ENCODE measurements at places on chromosomes 5 and 9.

DNA sequence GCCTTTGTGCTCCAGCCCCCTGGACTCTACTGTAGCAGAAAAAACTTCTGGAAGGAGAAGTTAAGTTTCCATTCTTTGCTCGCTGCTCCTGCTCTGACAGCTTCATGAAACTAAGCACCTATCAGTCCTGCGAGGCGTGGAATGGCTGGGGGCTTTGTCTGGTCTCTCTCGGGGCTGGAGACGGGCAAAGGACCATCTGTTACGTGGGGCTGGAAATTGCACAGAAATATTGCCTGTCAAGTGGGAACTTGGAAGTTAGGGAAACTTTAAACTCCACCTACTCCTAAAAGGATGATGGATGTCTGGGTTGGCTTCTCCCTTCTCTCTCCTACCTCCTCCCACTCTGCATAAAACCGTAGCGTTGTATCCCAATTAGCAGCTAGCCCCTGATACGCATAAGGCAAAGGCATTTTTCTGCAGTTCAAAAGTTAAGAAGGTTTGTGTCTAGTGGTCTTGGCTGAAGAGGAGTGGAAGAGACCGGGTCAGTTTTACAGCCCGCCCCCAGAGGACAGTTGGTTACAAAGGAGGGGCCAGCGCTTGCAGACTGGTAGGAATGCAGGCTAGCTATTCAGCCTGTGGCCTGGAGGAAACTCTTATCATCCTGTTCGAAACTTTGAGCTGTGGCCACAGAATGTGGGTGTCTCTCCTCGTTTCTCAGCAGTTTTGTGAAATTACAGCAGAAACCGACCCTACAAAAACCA lies 1.3 kb downstream of the FBXL7 start:
- DNase-seq: peak; percentile 22

DNA sequence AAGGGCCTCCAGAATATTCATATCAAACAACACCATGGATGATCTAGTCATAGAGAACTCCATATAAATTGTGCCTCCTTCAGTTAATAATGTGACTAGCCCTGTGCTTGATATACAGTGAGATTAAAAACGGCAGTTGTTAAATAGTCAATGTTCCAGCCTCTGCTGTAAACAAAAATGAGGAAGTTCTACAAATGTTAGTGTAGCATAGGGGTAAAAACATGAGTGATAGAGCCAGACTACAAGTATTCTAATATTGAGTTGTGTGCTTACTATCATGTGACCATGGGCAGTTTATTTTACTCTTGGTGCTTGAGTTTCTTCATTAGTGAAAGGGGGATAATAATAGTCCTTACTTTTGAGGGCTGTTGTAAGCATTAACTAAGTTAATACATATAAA lies 43.3 kb upstream of the SLCO6A1 start:
- DNase-seq: no peak

- no peak for DNase-seq
Observed at GRCh38 chr9:3277200-3277599, 248.6 kb downstream of the RFX3 start.

- DNase-seq: no peak
Observed at GRCh38 chr5:157475432-157475831, 15.4 kb downstream of the NIPAL4 start.

GRCh38 chr5:178115136-178115813 lies 1.9 kb downstream of the N4BP3 start:
- DNase-seq: no peak

DNA sequence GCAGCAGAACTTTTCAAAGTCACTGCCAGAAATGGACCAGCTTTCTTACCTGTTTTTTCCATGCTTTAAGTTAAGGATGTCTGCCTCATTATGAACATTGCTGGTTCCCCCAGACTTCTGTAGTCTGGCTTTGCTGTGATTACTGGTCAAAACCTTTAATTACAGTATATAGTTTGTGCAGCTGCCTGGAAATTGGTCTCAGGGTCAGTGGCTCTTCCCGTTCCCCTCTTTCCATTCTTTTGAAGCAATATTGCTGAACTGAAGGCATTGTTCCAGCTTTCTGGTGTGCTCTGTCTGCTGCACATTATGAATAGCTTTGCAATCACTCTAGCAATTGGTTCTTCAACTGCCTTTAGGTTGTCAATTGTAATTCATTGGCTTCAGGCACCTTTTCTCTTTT lies 206.5 kb downstream of the ARL15 start:
- no peak for DNase-seq

GRCh38 chr5:39892708-39893107 lies 467.9 kb upstream of the DAB2 start:
- DNase-seq: no peak

DNA sequence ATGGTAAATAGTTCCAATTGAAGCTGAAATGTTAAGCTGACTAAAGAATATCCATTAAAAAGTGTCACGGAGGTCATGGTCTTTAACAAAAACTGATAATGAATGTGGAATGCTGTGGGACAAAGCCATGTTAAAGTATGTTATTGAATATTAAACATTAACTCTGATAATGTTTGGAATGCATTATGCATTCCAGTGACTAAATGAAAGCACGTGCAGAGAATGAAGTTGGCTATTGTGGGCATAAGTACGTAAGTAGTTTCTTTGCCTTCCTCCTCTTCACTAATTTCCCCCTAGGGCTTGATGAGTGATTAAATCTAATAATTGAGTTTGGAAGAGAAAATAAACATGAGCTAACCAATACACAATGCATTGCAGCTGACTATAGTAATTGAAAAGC lies 640.4 kb upstream of the CDH10 start:
- DNase-seq: no peak

- DNase-seq: peak; percentile 68
Observed at GRCh38 chr5:59768152-59769040, 125.1 kb downstream of the PDE4D start.

- DNase-seq: no peak
Observed at GRCh38 chr5:32869216-32869615, 158.1 kb downstream of the NPR3 start.

DNA sequence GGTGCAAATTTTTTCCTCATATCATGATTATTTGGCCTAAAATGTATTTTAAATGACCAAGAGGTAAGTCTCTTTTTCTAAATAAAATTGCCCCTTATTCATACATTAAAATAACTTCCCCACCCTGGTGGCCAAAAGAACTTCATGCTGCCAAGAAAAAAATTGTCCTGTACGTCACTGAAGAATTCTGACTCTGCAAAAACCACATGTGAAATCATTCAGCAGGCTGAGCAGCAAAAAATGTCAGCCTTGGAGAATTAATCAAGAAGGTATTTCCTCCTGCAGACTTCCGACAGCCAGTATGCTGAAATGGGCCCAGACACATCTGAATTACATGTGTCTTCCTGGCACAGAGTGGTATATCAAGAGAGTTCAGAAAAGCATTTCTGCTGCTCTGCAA lies 94.6 kb upstream of the HMHB1 start:
- peak; percentile 11 for DNase-seq

- DNase-seq: no peak
Observed at GRCh38 chr5:43304525-43304924, 8.7 kb downstream of the HMGCS1 start.

- DNase-seq: no peak
Observed at GRCh38 chr5:157115502-157115901, 6.7 kb upstream of the HAVCR2 start.

GRCh38 chr5:158922816-158923215 lies 176.9 kb downstream of the EBF1 start:
- DNase-seq: no peak

- no peak for DNase-seq
Observed at GRCh38 chr9:83186155-83186737, 123.3 kb upstream of the RASEF start.

DNA sequence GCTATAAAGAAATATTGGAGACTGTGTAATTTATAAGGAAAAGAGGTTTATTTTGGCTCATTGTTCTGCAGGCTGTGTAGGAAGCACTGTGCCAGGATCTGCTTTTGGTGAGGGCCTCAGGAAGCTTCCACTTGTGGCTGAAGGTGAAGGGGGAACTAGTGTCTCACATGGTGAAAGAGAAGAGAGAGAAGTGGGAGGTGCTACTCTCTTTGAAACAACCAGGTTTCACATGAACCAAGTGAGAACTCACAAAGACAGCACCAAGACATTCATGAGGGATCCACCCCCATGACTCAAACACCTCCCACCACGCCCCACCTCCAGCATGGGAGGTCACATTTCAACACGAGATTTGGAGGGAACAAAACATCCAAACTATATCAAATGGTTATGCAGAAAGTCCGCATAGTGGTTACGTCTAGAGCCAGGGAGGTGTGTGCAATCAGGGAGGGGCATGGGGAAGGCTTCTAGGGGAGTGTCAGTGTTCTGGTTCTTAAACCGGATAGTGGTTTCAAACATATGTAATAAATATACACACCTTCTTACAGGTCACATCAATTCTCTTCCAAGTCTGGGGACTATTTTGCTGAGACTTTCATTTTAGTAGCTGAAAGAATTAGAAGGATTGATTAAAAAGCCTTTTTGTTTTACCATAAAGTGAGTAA lies 113.0 kb downstream of the TRIO start:
- DNase-seq: no peak

- DNase-seq: no peak
Observed at GRCh38 chr5:33810491-33811120, 81.2 kb downstream of the ADAMTS12 start.

DNA sequence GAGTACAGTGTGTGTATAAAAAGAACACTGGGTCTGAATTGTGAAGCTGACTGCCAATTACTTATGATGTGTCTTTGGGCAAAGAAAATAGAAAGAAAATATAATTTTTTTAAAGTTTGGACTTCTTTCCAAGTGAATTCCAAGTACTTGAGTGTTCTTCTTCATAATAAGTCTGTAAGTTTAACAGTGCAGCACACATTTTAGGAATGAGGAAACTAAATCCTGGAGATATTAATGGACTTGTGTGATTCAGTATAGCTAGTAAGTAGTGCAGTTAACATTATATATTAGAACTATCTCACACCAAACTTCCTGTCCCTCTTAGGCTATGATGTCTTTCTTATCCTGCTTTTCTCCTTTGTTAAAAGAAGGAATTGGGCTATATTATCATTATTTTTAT lies 1953.8 kb downstream of the MAT2B start:
- DNase-seq: no peak

DNA sequence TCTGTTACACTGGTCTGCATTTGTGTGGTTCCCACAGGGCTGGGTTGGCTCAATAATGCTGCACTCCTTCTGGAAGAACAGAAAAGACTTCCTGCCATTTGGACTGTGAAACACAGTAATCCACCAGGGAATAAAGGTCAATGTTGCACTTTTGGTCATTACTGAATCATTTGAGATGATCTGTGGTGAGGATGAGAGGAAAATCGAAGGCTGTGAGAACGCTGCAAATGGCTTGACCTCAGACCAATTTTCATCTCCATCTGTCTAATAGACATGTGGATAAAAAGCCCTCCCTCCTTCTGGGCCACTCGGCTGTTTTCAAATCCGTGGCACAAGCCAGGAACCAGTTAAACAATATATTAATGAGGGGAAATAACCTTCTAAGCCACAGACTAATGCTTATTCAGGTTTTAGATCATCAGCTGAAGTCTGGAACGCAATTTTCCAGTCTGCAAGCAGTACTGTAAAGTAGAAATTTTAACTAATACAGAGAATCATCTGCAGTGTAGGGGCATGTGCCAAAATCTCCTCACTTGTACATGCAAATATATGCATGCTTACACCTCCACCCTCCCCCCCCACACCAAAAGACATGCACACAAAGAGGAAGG lies 20.2 kb downstream of the TLE1 start:
- DNase-seq: no peak

DNA sequence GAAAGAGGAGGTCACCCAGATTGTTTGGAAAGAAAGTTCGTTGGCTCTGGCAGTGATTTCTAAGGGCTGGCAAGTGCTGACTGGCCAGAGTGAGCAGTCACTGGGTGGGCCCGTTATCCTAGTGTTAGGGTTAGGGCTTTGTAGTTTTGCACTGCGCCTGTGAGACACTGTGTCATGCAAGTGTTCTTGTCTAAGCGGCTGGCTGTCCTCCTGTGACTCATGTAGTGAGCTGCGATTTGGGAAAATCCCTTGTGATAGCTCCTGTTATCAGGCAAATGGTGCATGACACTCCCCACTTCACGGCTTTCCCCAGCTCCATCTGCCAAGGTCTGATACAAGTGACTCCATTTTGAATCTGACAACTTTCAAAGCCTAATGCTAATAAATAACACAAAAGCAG lies 526.0 kb upstream of the ADAMTS16 start:
- no peak for DNase-seq

DNA sequence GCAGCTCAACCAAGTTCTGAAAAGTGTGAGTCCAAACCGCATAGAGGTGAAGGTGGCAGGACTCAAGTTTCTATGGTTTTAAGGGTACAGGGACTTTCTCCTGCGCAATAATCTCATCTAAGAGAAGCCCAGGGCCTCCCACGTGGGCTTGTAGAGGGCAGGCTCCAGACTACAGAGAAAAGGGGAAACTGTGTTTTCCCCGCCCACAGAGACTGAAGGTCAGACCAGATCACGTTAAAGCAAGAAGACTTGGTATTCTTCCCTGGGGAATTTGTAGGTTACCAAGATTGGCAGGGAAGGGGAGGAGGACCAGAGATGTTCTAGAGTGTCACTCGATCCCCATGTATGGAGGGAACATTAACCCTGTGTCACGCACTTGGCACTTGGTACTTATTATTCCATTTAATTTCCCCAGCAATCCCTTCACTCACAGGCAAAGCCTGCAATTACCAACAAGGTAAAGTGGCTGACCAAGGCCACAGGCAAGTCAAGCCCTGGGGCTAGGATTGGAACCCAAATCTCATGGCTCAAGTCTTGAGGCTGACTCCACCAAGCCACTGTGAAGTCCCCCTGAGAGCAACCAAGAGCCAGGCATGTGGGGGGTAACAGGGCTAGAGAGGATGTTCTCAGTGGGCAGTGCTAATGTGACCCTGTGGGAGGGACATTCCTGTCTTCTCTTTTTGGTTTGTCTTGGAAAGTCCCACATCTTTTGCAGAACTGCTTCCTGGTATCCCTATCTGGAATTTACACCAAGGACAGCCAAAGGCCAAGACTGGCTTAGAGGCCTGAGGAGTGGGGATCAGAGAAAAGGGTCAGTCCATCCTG lies 18.3 kb upstream of the NEK6 start:
- DNase-seq: no peak

GRCh38 chr9:22356985-22357384 lies 89.6 kb upstream of the DMRTA1 start:
- no peak for DNase-seq

Measured in A673 (cell line).